Natural killer cell (primary cell): ENCODE measurements at places on chromosomes 12 and 14. TPM values are rescaled to one million over a fixed set of nuclear protein-coding genes. Genes with fewer than 3 reads are reported as not detected.

Gene CRADD
- total RNA-seq = 19.1 TPM

Gene PRR4
- total RNA-seq = 8.1 TPM

Gene SRRM4
- not detected for total RNA-seq

Gene EML1
- not detected for total RNA-seq

Gene PLEKHD1
- total RNA-seq = 0.93 TPM

Gene FAM90A1
- total RNA-seq = 0.28 TPM

Gene RNU6-8
- total RNA-seq = not detected

Gene SMOC1
- not detected for total RNA-seq

Gene FAM161B
- total RNA-seq = 4.8 TPM

Gene AMN
- total RNA-seq = 2.4 TPM

Gene GALNT4
- total RNA-seq = 14.3 TPM

Gene HSPB8
- total RNA-seq = not detected

Gene RND1
- total RNA-seq = 6.8 TPM

Gene PTPRO
- 1.2 TPM for total RNA-seq

Gene PRICKLE1
- total RNA-seq = 0.34 TPM

Gene RAB21
- total RNA-seq = 68.7 TPM

Gene DHH
- 0.39 TPM for total RNA-seq
